Glutamatergic neuron (in vitro differentiated cells): ENCODE measurements at places on chromosomes 12 and 14.

DNA sequence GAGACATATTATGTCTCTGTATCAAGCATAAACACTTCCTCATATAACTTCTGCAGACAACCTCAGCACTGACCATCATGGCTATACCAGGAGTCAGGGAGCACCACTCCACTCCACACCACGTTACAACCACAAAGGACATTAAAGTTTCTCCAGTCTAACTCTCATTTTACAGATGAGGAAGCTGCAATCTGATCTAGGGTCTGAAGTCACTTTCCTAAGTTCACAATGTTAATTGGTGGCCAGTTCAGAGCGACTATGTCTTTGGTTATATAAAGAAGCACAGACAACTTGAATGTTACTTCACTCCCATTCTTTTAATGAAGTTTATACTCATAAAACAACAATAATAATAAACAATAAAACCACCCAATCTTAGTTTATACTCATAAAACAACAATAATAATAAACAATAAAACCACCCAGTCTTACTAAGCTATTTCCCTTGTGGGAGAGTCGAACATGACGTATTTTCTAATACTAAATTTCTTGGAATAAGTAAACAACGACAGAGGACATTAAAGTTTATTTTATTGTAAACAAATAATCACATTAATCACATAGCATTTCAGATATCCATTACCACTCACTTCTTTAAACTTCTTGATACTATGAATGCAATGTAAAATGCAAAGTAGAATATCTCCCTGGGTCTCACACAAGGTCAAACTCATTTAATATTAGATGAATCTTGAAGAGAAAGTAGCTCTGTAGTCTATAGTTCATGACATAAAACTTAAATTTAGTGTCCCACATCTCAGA, 72.4 kb upstream of the SSTR1 start:
- no peak for DNase-seq
- H3K27ac ChIP-seq, result no peak overlapping the region
- peaks cover 1% of the 10 kb centered on the region for H3K4me1 ChIP-seq
- no peaks in the 10 kb centered on the region for H3K27me3 ChIP-seq

GRCh38 chr12:54368025-54368708, 3.9 kb upstream of the GPR84 start:
- H3K4me3 ChIP-seq, result peak overlapping the region; percentile 70
- no peak for DNase-seq
- H3K27ac ChIP-seq, result no peak overlapping the region
- no peaks in the 10 kb centered on the region for H3K36me3 ChIP-seq

GRCh38 chr14:64324461-64324860, 30.3 kb upstream of the ESR2 start:
- H3K4me3 ChIP-seq, result no peak overlapping the region
- H3K27ac ChIP-seq, result no peak overlapping the region
- no peaks in the 10 kb centered on the region for H3K4me1 ChIP-seq

GRCh38 chr14:75113932-75114539, 12.8 kb downstream of the NEK9 start:
- H3K4me1 ChIP-seq, result no peaks in the 10 kb centered on the region
- no peaks in the 10 kb centered on the region for H3K36me3 ChIP-seq
- no peak for DNase-seq
- no peak overlapping the region for H3K4me3 ChIP-seq

DNA sequence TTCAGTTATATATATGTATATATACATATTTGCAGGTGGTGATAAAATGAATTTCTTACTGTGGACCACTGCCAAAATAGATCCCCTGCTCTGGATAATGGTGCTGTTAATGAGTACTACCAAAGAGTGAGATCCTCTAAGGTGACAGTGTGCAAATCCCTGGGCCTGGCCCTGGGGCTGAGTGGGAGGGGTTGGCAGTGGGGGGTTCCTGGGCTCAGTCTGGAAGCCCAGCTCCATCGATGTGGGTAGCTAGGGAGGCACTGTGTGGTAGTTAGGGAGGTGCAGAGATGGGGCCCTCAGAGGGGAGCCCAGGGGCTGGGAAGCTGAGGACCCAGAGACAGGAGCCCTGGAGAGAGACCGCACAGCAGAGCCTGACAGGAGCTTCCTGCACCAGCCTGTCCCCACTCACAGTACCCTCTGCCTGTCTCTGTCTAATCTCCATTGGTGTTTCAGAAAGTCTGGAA, 9.1 kb downstream of the KRT8 start:
- no peak overlapping the region for H3K4me3 ChIP-seq
- H3K27me3 ChIP-seq, result peaks cover 1% of the 10 kb centered on the region
- H3K36me3 ChIP-seq, result peaks cover 2% of the 10 kb centered on the region
- H3K4me1 ChIP-seq, result no peaks in the 10 kb centered on the region

- H3K36me3 ChIP-seq, result no peaks in the 10 kb centered on the region
- H3K27ac ChIP-seq, result no peak overlapping the region
- H3K27me3 ChIP-seq, result peaks cover 1% of the 10 kb centered on the region
- no peaks in the 10 kb centered on the region for H3K4me1 ChIP-seq
- no peak overlapping the region for H3K4me3 ChIP-seq
These were observed 131.6 kb upstream of the IGF1 start for GRCh38 chr12:102611995-102612394.

DNA sequence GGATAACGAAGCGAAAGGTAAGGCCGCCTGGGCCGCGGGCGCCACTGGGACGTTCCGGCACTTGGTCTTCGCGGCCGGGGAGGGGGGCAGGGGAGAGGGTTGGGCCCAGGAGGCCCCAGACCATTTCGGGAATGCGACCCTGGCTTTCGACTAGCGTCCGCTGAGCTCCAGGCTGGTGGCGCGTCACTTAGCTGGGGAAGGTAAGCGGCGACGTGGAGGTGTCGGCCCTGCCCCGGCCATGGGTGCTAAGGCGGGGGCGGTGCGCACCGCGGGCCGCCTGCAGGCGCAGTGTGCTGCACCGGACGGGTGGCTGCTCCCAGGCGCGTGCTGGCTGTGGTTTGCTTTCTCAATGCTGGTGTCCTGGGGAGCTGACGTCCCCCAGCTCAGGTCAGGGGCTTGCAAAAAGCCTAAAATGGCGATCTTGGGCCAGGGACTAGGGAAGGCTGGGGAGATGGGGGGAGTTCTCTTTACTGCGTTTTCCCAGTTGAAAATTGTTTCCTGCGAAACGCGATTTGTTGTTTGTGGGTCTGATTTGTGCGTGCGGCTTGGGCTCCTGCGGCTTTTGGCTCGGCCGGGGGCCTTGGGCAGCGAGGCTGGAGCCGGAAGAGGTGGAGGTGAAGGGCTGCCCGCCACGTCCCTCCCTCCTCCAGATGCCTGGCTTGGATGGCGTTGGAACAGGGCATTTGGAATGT, 1.2 kb downstream of the HOXC10 start:
- H3K27ac ChIP-seq, result no peak overlapping the region
- H3K4me3 ChIP-seq, result no peak overlapping the region
- H3K27me3 ChIP-seq, result peaks cover 56% of the 10 kb centered on the region
- H3K4me1 ChIP-seq, result no peaks in the 10 kb centered on the region
- DNase-seq, result no peak

DNA sequence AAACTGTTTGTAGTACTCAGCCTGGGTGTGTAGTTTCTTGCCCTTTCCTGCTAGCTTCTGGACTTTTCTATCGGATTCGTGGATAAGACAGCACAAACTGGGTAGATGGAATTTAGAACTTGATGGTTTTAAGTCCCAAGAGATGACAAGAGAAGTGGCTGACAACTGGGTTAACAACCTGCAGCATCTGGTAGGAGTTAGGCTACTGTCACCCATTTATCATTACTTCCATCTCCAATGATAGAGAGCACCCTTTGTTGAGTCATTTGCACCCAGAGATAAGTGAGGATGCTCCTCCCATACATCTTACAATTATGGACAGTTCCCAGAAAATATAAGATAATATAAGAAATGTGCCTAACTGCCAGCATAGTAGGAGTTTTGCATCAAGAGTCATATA, 50.2 kb upstream of the FLRT2 start:
- no peak overlapping the region for H3K4me3 ChIP-seq
- H3K27me3 ChIP-seq, result no peaks in the 10 kb centered on the region
- no peaks in the 10 kb centered on the region for H3K36me3 ChIP-seq
- H3K4me1 ChIP-seq, result peaks cover 8% of the 10 kb centered on the region
- DNase-seq, result no peak
- no peak overlapping the region for H3K27ac ChIP-seq

DNA sequence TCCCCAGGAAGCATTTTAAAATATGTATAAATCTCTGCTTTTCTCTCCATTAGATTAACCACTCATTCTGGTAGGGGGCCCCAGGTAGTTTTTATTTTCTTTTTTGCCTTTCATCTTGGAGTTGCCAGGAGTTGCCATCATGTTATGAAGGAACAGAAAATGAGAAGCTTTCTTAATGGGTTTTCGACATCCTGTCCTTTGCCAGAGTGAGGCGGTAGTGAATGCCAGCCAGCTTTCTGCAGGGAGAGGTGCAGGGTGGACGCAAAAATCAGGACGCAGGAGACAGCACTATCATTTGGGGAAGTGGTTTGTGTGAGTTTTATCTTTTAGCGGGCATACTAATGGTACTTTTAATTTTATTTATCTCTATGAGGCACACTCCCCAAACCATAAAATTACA, 1.7 kb downstream of the RASSF8 start:
- peaks cover 13% of the 10 kb centered on the region for H3K27me3 ChIP-seq
- peaks cover 13% of the 10 kb centered on the region for H3K4me1 ChIP-seq
- H3K27ac ChIP-seq, result peak overlapping the region; percentile 87
- DNase-seq, result peak; percentile 32

DNA sequence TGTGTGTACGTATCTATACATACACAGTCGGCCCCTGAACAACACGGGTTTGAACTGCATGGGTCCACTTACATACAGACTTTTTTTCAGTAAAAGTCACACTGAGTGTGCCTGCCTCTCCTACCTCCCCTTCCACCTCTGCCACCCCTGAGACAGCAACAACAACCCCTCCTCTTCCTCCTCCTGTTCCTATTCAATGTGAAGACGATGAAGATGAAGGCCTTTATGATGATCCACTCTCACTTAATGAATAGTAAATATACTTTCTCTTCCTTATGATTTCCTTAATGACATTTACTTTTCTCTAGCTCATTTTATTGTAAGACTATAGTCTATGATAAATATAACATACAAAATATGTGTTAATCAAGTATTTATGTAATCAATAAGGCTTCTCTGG, 25.5 kb downstream of the TM7SF3 start:
- no peaks in the 10 kb centered on the region for H3K27me3 ChIP-seq
- H3K4me1 ChIP-seq, result no peaks in the 10 kb centered on the region

- DNase-seq, result peak; percentile 54
- H3K27ac ChIP-seq, result peak overlapping the region; percentile 93
- no peaks in the 10 kb centered on the region for H3K36me3 ChIP-seq
- peaks cover 52% of the 10 kb centered on the region for H3K4me1 ChIP-seq
- peaks cover 11% of the 10 kb centered on the region for H3K27me3 ChIP-seq
These were observed 157.0 kb upstream of the RMST start for GRCh38 chr12:97305651-97306050.

- no peak for DNase-seq
- H3K36me3 ChIP-seq, result no peaks in the 10 kb centered on the region
- H3K27ac ChIP-seq, result no peak overlapping the region
- H3K27me3 ChIP-seq, result peaks cover 2% of the 10 kb centered on the region
These were observed 13.5 kb downstream of the C3AR1 start for GRCh38 chr12:8052679-8053078.

DNA sequence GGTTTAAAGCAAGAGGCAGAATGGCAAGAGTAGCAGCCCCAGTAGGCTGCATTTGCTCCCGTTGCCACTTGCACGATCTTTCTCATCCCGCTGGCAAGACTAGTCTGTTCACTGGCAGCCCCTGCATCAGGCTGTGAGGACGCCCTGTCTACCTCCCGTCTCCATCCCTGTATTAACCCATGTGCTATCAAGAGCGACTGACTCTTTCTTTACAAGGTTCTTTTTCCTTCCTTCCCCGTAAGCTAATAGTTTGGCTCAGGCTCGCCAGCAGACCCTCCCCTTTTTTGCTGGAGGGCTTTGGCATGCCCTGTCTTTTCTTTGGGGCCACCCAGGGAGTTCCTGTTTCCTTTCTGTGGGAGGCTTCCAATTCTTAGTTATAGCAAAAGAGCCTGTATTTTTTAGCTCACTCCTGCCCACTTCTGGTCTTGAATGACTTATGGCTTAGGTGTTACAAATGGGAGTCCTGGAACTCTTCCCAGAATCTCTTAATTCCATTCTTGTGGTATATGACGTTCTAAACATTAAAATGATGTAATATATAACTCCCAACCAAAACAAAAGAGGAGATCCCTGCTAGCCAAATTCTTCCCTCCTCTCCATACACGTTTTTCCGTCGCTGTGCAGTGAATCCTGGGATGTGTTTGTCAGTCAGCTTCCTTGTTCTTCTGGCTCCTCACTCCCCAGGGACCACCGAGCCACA, 149.0 kb downstream of the PRKCH start:
- peak; percentile 38 for DNase-seq
- peaks cover 21% of the 10 kb centered on the region for H3K4me1 ChIP-seq
- H3K27ac ChIP-seq, result peak overlapping the region; percentile 62
- peak overlapping the region; percentile 62 for H3K4me3 ChIP-seq
- H3K27me3 ChIP-seq, result peaks cover 2% of the 10 kb centered on the region
- H3K36me3 ChIP-seq, result no peaks in the 10 kb centered on the region

GRCh38 chr14:23035303-23036144, 824 bp upstream of the PSMB5 start:
- peaks cover 6% of the 10 kb centered on the region for H3K27me3 ChIP-seq
- peaks cover 7% of the 10 kb centered on the region for H3K36me3 ChIP-seq
- peaks cover 14% of the 10 kb centered on the region for H3K4me1 ChIP-seq
- H3K27ac ChIP-seq, result peak overlapping the region; percentile 98
- DNase-seq, result no peak
- H3K4me3 ChIP-seq, result peak overlapping the region; percentile 88

- DNase-seq, result no peak
- no peak overlapping the region for H3K27ac ChIP-seq
- H3K4me3 ChIP-seq, result no peak overlapping the region
- no peaks in the 10 kb centered on the region for H3K27me3 ChIP-seq
These were observed 195.6 kb upstream of the FLRT2 start for GRCh38 chr14:85334316-85334715.

GRCh38 chr14:73721101-73721821, 7.1 kb upstream of the PNMA1 start:
- H3K4me3 ChIP-seq, result no peak overlapping the region
- H3K27me3 ChIP-seq, result peaks cover 7% of the 10 kb centered on the region
- peaks cover 33% of the 10 kb centered on the region for H3K4me1 ChIP-seq
- no peak overlapping the region for H3K27ac ChIP-seq

GRCh38 chr12:108455706-108456105, 59.4 kb upstream of the FICD start:
- no peaks in the 10 kb centered on the region for H3K27me3 ChIP-seq
- H3K27ac ChIP-seq, result no peak overlapping the region
- H3K4me1 ChIP-seq, result no peaks in the 10 kb centered on the region
- no peaks in the 10 kb centered on the region for H3K36me3 ChIP-seq
- H3K4me3 ChIP-seq, result no peak overlapping the region

DNA sequence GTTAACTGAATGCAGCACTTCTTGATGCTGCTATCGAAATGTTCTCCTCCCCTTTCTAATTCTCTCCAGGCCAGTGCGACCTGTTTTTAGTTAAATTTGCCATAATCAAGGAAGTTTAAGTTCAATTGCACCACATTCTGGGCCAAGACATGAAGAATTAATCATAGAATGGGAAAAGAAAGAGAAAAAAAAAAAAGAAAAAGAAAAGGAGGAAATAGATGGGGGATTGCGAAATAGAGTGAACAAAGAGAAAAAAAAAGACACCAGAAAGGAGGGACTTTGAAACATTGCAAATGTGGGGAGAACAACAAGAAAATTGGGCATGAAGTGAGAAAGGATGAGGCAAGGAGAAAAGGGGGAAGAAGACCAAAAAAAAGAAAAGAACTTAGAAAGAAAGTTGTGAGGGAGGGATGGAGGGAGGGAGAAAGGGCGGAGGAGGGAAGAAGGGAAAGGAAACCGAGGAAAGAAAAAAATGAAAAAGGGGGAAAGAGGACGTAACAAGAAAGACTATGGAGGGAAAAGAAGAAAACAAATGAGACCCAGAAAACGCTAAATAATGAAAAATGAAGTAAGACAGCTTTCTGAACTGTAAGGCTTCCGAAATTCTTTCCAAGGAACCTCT, 32.8 kb upstream of the TBX5 start:
- H3K36me3 ChIP-seq, result peaks cover 12% of the 10 kb centered on the region
- peaks cover 38% of the 10 kb centered on the region for H3K27me3 ChIP-seq
- peaks cover 3% of the 10 kb centered on the region for H3K4me1 ChIP-seq
- DNase-seq, result no peak
- H3K4me3 ChIP-seq, result no peak overlapping the region
- no peak overlapping the region for H3K27ac ChIP-seq
